ENCODE measurements at places on chromosomes 5 and 9.
A peak's percentile ranks its signal among the peaks of the same experiment; 100 is the strongest.

DNA sequence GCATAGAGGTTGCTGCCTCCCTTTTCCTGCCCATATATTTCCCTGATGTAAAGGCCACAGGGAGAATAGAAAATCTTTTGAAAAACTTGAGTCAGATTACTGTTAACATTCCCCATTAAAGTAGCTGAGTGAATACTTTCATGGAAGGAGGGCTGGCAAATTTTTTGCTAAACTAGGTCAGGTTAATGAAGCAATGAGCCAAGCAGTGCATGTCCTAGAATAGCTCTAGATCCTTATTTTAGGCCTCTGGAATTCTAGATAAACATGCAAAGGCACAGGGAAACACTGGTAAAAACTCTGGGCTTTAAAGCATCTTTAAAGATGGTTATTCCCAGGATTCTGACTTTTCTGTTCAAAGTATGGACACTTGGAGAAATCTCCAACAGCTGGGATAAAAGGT lies 27.9 kb downstream of the TTC1 start:
- no peak for DNase-seq

DNA sequence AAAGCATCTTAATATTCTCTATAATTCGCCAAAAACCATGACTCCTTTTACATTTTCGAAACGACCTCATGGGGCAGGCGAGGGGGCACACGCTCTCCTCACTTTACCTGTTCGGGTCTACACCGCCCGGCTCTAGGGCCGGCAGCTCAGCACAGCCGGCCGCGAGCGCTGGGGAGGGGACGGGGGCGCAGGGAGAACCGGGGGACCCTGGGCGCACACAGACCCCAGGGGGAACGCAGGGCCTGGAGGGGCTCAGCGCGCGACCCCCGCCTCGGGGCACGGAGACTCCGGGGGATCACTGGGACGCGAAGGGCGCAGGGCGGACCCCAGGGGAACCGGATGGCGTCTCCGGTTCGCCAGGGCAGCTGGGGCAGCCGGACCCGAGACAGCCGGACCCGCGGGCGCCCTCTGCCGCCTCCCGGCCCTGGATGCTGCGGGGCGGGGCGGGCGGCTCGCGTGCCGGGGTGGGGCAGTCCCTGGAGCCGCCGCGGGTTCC lies at the start of gene AHRR:
Gene AHRR (plus strand): TSS at position 485 of the 496 bp plus-strand sequence. CDS start 22,189 bp downstream, outside the sequence.
- DNase-seq: peak; percentile 75

DNA sequence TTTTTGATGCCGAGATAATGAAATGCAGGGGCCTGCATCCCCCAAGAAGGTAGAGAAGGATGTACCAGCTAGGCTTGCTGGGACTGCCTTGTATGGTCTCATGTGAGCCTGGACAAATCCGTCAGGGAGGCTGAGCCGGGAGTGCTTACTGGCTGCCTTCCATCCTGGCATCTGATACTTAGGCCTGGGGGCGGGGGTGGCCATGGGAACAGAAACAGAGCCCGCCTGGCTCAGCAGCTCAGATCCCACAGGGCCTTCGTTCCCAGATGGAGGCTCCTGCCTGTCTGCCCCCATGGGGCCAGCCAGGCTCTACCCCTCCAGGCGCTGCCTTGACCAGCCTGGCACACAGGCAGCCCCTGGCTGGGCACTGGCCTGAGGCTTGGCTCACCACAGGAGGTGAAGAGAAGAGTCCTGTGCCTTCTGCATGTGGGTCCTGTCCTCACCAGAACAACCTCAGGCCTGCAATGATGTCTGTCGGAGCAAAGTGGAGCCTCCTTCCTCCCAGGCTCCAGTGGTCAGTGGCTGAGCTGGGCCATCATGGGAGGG lies 10.5 kb upstream of the SPATA31E1 start:
- no peak for DNase-seq

DNA sequence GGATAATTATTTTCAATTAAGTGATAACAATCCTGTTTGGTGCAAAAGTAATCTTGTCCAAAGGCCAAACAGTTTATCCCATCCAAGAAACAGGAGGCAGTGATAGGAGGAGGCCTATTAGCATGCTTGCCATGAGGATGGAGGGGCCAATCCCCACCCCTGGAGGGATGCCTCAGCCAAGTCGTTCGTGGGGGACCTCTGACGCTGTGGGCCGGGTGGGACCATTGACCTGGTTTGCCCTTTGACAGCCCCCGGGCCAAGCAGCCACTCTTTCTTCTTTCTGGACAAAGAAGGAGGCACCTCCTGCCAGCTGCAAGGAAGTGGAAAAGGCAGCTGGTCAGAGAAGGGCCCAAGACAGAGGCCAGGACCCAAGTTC lies 39.5 kb upstream of the GRHPR start:
- DNase-seq: no peak

- peak; percentile 44 for DNase-seq
Observed at GRCh38 chr9:69121155-69122081, 52.7 kb upstream of the TJP2 start.

DNA sequence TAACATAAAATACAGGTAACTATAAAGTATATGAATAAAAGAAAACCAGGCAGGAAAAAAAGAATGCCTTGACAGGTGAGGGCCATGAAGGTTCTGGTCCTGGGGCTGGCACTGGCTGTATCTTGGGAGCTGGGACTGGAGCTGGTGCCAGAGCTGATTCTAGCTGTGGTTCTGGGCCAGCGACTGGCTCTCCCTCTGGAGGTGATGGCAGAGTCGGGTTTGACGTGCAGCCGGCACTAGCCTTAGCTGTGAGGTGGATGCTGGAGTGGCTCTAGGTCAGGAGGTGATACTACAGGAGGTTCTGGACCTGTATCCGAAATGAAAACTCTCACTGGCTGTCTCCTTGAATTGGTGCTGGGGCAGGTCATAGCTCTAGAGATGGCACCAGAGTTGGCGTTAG lies 22.3 kb downstream of the OBP2B start:
- no peak for DNase-seq

- no peak for DNase-seq
Observed at GRCh38 chr9:90871327-90871935, 69.8 kb downstream of the SYK start.

DNA sequence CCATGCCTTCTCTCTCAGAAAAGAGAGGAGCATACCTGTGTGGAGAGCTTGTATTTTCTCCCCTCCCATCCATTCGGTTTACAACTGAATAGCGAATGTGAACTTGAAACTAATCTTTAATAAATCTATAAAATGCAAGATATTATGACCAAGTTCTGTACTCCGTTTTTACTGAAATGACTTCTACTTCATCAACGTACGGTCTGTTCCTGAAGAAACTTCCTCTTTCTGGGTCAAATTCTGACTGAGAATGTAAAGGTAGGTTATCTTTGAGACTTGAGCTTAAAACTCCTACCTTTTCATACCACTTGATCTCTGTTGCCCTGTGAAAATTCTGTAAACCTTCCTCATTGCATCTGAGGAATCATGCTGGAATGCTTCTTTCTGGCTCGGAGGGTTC lies 4.2 kb upstream of the CTNNAL1 start:
- no peak for DNase-seq

- no peak for DNase-seq
Observed at GRCh38 chr5:2253040-2253975, 370.6 kb upstream of the IRX4 start.

GRCh38 chr5:75381456-75381855 lies 44.4 kb downstream of the HMGCR start:
- no peak for DNase-seq

- DNase-seq: no peak
Observed at GRCh38 chr5:54772684-54773083, 212.7 kb downstream of the ESM1 start.

GRCh38 chr5:60636001-60636400 lies 64.0 kb downstream of the DEPDC1B start:
- no peak for DNase-seq

DNA sequence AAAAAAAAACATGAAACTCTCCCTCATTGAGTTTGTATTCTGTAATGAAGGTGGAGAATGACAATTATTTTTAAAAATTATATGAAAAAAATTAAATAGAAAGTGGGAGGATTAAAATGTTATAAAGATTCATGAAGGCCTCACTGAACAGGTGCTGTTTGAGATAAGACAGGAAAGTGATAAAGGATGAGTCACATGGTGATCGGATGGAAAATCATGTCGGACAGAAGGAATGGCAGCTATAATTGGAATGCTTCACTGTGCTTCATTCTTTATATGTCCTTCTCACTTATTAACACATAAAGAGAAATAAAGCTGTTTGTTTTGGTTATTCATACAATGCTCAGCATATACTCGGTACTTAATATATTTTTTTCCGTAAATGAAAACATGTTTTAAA lies 464.5 kb upstream of the RGMB start:
- DNase-seq: no peak

DNA sequence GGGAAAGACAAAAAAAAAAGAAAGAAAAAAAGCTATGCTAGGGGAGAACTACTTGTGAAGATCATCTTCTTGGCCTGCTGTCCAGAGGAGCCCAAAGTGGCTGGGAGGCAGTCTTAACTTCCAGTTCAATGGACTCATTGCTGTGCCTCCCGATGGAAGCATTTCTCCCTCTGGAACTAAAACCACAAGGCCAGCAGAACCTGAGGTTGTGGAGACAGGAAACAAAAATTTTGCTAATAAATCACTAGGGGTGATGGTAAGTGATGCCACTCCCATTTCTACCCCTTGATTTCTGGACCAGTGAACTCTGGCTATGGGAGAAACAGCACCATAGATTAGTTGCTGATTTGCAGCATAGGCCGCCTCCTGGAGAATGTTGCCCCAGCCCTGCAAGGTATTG lies 123.4 kb upstream of the NFIL3 start:
- DNase-seq: no peak

DNA sequence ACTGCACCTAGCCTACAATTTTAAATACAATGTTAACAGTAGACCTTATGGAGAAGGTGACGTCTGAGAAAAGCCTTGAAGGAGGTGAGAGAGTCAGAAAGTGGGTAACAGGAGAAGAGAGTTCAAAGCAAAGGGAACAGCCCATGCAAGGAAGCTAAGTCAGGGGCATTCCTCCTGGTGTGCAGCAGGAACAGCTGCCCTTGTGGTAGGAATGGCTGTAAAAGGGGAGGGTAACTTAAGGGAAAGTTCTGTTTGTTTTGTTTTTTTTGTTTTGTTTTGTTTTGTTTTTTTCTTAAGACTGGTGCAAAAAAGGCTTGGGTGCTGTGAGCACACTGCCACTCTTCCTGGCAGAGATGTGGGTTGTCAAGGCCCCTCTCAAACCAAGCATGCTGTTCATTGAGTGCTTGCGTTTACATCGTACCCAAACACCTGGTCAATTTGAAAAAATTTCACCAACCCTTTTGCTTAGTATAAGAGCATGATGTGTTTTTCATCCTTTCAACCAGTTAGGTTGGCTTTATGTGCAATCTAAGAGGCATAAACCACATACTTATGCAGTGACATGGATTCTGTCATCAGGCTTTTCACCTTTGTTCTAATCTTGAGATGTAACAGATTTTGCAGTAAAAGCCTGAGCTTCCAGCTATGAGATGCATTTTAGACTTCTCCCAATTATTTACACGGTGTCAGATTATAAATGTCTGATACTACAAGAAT lies 279.7 kb downstream of the GLIS3 start:
- DNase-seq: no peak

GRCh38 chr5:175392236-175392635 lies 51.7 kb downstream of the DRD1 start:
- DNase-seq: no peak
